ENCODE measurements at places on chromosomes 2 and 18.

DNA sequence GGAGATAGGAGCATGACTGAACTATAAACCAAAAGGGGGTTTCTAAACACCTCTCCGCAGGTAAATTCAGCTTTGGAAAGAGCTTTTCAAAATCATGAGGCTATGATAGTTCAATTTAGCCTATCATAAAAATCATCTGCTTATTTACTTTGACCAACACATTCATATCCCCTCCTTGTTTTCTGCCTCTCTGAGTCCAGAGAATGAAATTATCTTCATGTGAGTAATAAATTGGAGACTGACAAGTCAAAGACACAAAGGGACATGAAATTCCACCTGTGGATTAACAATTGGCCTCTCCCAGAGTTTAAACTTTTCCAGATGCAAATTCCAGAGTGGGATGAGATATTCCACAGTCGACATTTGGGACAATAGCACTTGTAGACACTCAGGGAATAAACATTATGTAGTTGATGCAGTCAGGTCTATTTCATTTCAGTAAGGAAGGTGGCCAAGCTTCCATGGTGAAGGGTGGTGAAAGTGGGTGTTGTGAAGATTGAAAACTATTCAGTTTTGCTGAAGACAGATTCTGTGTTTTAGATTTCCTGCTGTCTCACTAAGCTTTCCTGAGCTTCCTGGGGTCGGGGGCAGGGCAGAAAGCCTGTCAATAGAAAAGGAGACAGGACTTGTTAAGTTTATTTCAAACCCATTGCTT lies 84.7 kb downstream of the CDC42EP3 start:
- DNase-seq = no peak

DNA sequence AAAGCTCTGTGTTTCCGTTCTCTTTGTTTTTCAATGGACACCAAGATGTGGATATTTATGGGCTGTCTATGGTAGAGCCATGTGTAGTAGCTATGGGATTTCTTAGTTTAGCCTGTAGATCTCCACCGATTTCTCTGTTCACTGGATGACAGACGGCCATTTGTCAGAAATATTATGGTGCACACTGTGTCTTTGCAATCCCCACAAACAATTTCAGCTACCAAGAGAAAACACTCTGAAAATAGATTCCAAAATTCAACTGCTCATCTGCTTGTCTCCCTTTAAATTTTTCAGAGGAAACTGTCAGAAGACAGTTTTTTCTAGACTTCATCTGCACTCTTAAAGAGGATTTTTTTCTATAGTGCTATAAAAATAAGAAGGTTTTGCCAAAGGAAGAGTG lies 166.8 kb downstream of the CD226 start:
- no peak for DNase-seq

DNA sequence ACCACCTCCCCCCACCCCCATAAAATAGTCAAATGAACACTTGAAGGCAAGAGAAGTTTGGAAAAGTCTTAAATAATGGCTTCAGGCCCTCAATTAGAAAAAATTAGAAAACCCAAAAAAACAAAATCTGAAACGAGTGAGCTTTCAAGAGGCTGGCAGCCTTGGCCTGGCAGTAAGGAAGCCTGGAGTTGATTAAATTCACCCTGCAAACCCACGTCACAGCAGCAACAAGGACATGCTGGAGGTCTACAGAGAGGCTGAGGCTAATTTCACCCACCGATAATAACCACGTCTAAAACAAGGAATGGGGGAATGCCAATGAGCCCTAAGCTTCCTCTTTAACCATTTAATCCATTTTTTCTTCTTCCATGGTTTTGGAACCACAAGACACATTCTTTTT lies 122.7 kb upstream of the SMAD7 start:
- no peak for DNase-seq

DNA sequence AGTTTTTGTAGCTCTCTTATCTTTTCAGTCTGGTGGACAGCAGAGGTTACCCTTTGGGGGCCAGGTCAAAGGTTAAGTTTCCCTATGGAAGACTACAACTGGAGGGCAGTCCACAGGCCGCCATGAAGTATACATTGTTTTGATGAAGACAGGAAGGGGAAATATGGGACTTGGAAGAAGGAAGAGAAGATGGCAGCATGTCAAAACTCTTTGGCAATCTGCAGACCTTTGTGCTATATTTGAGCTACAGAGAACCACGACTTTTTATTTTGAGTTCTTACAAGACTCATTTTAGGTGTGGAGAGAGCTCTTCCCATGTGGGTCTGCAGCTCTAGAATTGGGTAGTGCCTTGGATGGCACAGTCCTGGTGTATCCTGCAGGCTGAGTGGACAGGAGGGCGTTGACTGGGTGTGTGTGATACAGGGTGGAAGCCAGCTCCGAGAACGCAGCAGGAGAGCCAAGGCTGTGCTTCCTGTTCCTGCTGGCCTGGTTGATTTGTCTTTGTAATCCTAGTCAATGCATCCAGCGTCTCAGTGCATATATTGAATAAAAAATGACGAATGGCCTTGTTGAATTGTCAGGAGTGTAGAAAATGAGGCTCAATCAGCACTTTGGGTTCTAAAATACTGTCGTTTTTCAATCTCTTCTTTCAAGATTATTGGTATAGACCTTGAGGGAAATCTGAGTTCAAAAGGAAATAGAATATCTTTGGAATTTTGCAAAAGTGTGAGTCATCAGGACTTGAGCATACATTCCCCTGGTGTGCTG lies 11.5 kb downstream of the ITGA6 start:
- no peak for DNase-seq

DNA sequence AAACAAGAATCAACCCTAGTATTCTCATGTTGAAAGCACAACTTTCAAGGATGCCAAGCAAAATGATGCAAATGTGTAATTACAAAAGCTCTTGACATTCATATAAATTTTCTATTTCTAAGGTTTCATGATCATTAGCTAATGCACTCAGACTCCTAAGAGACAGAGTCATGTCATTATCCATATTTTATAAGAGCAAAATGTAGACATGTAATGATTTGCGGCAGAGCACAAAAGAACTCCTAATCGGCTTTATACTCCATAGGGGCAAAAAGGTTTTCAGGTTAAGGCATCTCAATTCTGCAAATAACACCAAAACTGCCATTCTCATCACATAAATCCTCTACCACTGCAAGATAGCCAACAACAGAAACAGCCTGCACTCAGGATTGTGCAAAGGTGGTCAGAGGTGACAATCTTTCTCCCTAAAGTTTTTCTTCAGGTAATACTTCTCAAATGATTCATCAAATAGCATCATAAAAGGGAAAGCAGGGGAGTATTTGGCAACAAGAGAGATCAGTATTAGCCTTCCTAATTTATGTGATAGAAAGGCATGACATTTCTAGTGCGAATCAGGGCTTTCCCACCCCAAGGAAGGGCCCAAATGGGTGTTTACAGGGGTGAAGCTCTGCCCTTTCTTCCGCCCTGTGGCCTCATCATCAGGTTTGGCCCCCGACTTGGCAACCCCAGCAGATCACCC lies 64.7 kb downstream of the STK39 start:
- no peak for DNase-seq

GRCh38 chr2:160222546-160223283 lies 22.6 kb upstream of the ITGB6 start:
- no peak for DNase-seq

DNA sequence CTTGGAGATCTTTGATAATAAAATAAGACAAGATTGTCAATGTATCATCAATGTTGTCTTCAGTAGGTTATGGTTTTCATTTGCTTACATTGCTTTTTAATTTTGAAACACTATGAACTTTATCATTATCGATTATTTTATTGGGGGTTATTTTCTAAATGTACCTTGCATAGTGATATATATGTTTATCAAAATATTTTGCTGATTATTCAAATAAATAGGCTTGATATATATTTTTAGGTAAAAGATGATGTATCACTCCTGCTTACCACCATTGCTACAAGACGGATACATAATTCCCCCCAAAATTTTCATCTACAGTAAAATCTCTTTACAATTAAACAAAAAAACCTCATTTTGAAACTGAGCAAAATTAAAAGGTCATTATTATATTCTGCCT lies 293.8 kb downstream of the SUCLG1 start:
- DNase-seq = no peak

GRCh38 chr18:46035696-46036680 lies 36.1 kb downstream of the PSTPIP2 start:
- DNase-seq = no peak

DNA sequence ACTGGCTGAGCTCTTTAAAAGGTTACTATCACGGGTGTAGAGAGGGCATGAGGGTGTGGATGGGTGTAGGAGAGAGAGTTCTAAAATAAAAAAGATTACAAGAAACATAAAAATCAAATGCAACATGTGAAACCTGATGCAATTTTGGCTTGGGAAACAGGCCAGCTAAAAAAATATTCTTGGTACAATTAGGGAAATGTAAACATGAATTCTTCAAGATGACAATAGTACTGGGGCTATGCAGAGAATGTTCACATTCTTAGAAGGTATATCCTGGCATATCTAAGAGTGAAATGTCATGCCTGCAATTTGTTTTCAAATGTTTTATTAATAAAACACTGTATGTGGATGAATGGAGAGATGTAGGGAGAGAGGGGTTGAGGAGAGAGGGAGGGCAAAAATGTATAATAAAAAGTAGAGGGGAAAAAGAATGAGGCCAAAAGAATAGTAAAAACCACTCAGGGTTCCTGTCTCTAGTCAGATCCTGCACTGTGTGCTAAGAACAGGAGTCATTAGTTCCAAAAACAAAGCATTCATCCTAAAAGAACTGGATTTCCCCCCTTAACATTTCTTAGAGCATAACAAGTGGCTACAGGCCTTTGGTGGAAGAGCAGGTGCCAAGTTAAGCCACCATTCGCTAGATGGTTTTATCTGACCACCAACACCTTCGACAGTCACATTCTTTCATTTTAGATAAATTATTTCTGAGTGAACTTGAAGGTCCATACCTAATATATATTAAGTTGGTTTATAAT lies 77.3 kb downstream of the LPIN2 start:
- DNase-seq = no peak

GRCh38 chr2:41657226-41657625 lies 390.6 kb upstream of the PKDCC start:
- DNase-seq = no peak

DNA sequence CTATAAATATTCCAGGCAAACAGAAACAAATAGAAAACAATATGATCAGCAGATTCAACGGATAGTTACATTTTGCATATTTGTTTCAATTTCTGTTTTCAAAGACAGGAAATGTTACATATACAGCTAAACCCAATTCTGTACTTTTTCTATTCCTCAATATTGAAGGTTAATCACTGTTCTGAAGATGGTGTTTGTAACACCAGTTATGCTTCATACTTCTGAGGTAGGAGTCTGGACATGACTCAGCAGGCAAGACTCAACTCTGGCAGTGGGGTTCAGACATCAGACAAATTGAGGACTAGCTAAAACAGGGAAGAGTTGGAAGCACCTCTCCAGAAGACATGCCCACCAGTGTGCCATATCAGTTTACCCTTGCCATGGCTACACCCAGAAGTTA lies 16.6 kb downstream of the SERPINB13 start:
- DNase-seq = no peak

- peak; percentile 19 for DNase-seq
These were observed 33.4 kb downstream of the SIX2 start for GRCh38 chr2:44975571-44976450.

GRCh38 chr2:147463881-147464520 lies 380.8 kb upstream of the ACVR2A start:
- DNase-seq = no peak

- DNase-seq = no peak
These were observed 398.2 kb upstream of the TRIB2 start for GRCh38 chr2:12318427-12319057.

GRCh38 chr2:129469389-129469788 lies 510.1 kb upstream of the RAB6C start:
- no peak for DNase-seq

DNA sequence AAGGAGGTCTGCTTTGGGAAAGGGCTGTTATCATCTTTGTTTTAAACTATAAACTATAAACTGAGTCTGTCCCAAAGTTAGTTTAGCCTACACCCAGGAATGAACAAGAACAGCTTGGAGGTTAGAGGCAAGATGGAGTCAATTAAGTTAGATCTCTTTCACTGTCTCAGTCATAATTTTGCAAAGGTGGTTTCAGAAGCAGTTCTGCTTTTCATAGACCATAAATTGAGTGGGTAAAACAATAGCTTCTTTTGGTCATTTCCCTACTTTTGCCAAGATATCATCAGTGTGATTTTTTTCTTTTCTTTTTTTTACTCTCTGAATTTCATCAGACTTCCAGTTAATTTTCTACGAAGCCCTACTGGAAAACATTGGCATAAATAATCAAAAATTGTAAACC lies 117.0 kb downstream of the AP1S3 start:
- no peak for DNase-seq

- DNase-seq = no peak
These were observed 16.1 kb upstream of the XDH start for GRCh38 chr2:31430439-31431165.

- peak; percentile 61 for DNase-seq
These were observed 59.6 kb downstream of the SP110 start for GRCh38 chr2:230160112-230160660.
